ENCODE measurements at places on chromosomes 7 and 10.

DNA sequence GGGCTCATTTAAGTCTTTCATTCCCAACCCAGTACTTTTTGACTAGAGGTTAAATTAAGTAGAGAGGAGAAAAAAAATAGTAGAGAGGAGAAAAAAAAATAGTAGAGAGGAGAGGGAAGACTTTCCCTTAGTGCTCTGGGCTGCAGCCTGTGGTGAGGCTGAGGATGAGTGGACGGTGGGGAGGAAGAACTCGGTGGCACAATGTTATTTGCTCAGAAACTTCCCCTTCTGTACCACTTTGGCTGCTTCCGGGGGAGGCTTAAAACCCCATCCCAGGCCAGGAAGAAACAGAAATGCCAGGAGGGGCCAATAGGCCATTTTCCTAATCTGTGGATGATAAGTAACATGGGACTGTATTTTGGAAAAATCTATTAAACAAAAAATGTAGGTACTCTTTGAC is 14.6 kb upstream of the MLXIPL start:
- DNase-seq, result no peak

DNA sequence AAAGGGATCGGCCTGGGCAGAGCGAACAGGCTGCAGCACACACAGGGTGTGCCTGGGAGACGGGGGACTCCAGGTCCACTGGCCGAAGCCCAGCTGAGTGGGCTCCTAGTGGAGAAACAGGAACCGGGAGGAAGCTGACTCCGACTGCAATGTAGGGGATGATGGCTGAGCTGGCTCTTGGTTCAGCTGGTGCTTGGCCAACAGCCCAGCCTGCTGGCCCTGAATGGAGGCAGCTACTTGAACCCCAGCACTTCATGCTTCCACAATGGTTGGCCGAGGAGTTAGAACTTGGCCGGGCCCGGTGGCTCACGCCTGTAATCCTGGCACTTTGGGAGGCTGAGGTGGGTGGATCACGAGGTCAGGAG is 27.0 kb upstream of the FRAT2 start:
- DNase-seq, result no peak

DNA sequence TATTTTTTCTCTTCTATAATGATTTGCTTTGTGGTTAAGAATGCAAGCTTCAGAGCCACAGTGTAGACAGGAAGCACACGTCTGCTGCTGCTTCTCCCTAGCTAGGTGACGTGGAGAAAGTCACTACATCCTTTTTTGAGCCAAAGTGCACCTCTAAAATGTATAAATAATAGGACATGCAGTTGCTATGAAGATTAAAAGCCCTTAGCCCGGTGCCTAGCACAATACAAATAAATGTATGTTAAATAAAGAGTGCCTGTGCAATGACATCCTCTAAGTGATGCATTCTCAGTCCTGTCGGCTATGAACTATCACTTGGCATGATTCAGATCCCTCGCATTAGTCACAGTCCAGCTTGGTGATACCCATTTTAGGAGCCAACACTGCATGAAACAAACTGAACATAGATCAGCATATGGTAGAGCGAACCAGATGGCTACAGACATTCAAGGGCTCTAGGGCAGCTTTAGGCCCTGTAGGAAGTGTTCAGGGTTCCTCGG is 4.8 kb upstream of the TRDMT1 start:
- peak; percentile 87 for DNase-seq

GRCh38 chr7:36070230-36070629 is 82.8 kb upstream of the EEPD1 start:
- no peak for DNase-seq
